ENCODE measurements at places on chromosomes 2 and 18. TPM values are rescaled to one million over a fixed set of nuclear protein-coding genes. Genes with fewer than 3 reads are reported as not detected.

DNA sequence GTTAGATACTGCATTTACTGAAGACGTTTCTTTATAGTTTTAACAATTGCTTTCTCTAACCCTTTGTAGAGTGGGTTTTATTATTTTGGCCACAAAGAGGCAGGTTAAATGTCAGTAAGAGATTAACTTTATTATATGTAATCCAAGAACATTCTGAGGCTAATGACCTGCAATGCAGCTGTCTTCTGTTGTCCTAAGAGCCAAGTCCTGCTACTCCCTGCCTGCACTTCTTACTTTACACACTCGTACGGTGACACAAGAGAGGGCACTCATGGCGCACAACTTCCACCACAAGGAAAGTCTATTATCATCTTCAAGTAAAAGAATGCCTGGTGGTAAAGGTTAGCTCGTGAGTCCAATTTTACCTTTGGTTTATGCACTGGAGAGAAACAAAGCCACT is 471.0 kb upstream of the HNMT start:
- no peak overlapping the region for H3K27ac ChIP-seq
- DNase-seq = no peak
- no peaks in the 10 kb centered on the region for H3K27me3 ChIP-seq
- H3K4me3 ChIP-seq = no peak overlapping the region

DNA sequence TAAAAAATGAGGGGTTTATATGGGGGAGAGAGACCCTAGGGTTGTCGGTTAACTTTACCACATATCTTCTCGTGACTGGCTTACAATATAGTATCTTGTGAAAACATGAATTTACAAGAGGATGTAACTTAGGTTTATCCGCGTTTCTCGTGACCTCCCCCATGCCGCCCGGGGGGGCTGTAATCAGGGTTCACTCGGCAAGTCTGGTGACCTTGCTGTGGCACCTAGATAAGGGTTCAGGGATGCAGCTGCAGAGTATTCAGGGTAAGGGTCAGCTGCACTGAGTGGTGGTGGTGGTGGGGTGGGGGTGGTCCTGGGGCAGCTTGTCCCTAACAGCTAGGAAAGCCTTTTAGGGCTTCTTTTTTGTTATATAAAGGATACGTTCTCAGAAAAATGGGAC is 112.3 kb downstream of the LYPD1 start:
- no peaks in the 10 kb centered on the region for H3K4me1 ChIP-seq
- no peak overlapping the region for H3K4me3 ChIP-seq
- H3K27me3 ChIP-seq = no peaks in the 10 kb centered on the region

- no peak for DNase-seq
- H3K27ac ChIP-seq = no peak overlapping the region
- no peaks in the 10 kb centered on the region for H3K4me1 ChIP-seq
- H3K27me3 ChIP-seq = no peaks in the 10 kb centered on the region
- no peak overlapping the region for H3K4me3 ChIP-seq
Measured at GRCh38 chr2:195768431-195768830, 111.4 kb downstream of the SLC39A10 start.

DNA sequence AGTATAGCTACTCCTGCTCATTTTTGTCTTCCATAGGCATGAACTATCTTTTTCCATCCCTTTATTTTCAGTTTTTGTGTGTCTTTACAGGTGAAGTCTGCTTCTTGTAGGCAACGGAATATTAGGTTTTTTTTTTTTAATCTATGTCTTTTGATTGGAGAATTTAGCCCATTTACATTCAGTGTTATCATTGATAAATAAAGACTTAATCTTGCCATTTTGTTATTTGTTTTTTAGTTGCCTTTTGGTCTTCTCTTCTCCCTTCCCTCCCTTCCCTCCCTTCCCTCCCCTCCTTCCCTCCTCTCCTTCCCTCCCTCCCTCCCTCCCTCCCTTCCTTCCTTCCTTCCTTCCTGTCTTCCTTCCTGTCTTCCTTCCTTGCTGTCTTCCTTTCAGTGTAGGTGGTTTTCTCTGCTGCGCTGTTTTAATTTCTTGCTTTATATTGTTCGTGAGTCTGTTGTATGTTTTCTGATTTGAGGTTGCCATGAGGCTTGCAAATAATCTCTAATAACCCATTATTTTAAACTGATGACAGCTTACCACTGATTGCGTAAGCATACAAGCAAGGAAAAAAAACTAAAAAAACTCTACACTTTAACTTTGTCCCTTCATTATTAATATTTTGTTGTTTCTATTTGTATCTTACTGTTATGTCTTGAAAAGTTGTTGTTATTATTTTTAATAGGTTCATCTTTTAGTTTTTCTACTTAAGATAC is 353.8 kb downstream of the PARD3B start:
- H3K36me3 ChIP-seq = no peaks in the 10 kb centered on the region
- no peaks in the 10 kb centered on the region for H3K4me1 ChIP-seq
- no peak overlapping the region for H3K4me3 ChIP-seq
- no peak for DNase-seq

- no peaks in the 10 kb centered on the region for H3K36me3 ChIP-seq
- no peaks in the 10 kb centered on the region for H3K27me3 ChIP-seq
- H3K4me1 ChIP-seq = peaks cover 50% of the 10 kb centered on the region
- peak overlapping the region; percentile 61 for H3K27ac ChIP-seq
Measured at GRCh38 chr2:8539743-8540551, 141.9 kb upstream of the ID2 start.

GRCh38 chr2:239246723-239247122 is 154.1 kb downstream of the HDAC4 start:
- DNase-seq = no peak
- H3K27me3 ChIP-seq = no peaks in the 10 kb centered on the region
- H3K27ac ChIP-seq = peak overlapping the region; percentile 57
- H3K36me3 ChIP-seq = no peaks in the 10 kb centered on the region

DNA sequence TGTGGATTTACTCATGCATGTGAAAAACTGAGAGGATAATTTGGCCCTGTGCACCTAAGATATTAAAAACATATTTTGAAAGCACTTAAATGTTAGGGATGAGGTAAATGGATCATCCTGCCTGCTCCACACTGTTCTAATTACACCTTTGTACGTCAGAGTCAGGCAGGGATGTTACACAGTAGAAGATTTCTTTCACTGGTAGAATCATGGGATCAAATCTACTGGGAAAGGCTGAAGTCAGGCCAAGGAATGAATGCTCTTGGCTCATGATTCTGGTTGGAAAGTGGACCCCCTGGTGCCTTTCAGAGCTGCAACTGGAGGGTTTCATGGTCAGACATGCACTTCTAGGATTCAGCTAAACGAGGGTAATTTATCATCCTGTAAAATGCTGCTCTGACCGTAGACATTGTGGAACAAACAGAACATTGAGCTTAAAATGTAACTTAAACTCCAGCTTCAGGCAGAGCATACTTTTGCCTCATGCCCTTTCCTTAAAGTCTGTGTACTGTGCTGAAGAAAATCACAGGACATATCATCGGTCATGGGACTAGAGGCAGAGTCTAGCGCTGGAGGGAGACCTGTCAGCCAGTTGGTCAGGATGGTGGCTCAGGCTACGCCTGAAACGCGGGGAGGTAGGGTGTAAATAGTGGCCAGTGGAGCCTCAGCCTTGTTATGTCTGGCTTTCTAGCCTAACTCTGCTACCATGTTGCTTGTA is 4.9 kb downstream of the KCNE4 start:
- H3K4me3 ChIP-seq = no peak overlapping the region
- no peaks in the 10 kb centered on the region for H3K4me1 ChIP-seq
- DNase-seq = peak; percentile 60

- no peaks in the 10 kb centered on the region for H3K36me3 ChIP-seq
- no peak overlapping the region for H3K4me3 ChIP-seq
- no peak overlapping the region for H3K27ac ChIP-seq
- peak; percentile 54 for DNase-seq
- H3K27me3 ChIP-seq = no peaks in the 10 kb centered on the region
Measured at GRCh38 chr2:184692141-184692734, 93.9 kb downstream of the ZNF804A start.

- no peak overlapping the region for H3K27ac ChIP-seq
- H3K4me3 ChIP-seq = no peak overlapping the region
- no peak for DNase-seq
- H3K4me1 ChIP-seq = no peaks in the 10 kb centered on the region
- no peaks in the 10 kb centered on the region for H3K27me3 ChIP-seq
Measured at GRCh38 chr18:68316636-68317035, 398.3 kb downstream of the TMX3 start.

DNA sequence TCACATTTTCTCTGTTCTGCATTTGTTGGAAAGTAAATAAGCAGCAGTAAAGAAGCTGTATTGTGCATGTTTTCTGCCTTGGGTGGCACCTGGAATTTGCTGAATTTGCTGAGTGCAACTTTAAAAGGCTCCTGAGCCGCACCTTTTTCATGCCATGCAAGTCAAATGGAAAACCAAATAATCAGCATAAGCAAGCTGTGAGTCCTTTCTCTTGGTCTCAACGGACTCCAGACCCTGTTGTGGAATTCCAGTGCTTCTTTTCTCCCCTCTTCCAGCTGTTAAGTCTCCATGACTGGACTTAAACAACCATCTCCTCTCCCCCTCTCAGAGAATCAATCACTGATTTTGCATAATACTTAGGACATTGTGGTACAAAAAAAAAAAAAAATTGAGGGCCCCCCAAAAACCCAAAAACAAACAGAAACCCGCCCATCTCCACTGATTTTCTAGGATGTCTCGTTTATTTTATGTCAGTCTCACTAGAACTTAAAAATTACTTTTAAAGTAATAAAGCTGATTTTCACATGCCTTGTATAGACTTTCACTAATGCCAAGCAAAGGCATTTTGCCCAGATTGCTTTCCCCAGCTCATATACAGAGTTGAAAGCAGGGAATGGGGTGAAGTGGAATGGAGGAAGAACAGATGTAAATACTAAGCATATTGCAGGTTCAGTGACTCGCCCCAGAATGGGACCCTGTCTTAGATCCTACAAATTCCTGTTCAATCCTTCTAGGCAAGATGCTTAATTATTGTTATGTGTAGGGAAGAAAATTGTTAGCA is 5.1 kb upstream of the CETN1 start:
- no peaks in the 10 kb centered on the region for H3K36me3 ChIP-seq
- H3K4me1 ChIP-seq = peaks cover 11% of the 10 kb centered on the region
- no peak overlapping the region for H3K4me3 ChIP-seq
- peak; percentile 49 for DNase-seq
- no peak overlapping the region for H3K27ac ChIP-seq
- H3K27me3 ChIP-seq = no peaks in the 10 kb centered on the region

DNA sequence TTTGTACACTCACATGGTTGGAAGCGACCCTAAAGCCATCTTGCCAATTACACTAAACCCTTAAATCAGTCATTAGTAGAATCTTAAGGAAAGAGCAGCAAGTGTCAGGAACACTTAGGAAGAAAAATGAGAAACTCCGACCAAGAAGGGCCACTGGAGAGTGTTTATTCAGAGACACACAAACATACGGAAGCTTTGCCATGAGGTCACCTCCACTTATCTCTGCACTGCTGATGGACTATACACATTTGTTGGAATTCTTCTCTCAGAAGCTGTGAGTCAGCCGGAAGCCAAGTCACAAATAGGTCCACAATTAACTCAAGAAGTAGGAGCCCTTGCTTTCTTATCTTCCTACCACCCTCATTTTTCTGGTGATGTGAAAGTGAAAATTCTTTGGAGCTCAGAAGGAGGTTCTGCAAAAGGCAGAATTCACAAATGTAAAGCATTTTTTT is 21.6 kb downstream of the BMP10 start:
- H3K4me3 ChIP-seq = no peak overlapping the region
- no peaks in the 10 kb centered on the region for H3K4me1 ChIP-seq
- no peaks in the 10 kb centered on the region for H3K27me3 ChIP-seq

DNA sequence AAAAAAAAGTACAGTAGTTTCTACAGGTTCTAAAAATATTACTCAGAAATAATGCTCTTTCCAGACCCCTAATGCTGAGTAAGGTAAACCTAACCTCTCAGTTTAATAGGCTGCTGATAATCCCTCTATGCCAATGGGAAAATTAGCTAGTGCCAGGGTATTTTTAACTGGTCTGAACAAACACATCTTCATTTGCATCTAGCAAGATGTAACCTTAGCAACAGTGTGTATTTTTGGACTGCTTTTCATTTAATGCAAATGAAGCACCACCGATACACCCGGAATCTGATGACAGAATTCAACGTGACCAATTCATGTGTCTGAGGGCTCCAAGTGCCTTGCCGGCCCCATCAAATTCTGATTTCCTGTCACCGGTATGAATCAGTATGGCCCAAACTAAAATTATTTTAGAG is 47.4 kb upstream of the CYRIA start:
- peaks cover 8% of the 10 kb centered on the region for H3K4me1 ChIP-seq
- H3K4me3 ChIP-seq = no peak overlapping the region
- no peaks in the 10 kb centered on the region for H3K27me3 ChIP-seq
- no peaks in the 10 kb centered on the region for H3K36me3 ChIP-seq

DNA sequence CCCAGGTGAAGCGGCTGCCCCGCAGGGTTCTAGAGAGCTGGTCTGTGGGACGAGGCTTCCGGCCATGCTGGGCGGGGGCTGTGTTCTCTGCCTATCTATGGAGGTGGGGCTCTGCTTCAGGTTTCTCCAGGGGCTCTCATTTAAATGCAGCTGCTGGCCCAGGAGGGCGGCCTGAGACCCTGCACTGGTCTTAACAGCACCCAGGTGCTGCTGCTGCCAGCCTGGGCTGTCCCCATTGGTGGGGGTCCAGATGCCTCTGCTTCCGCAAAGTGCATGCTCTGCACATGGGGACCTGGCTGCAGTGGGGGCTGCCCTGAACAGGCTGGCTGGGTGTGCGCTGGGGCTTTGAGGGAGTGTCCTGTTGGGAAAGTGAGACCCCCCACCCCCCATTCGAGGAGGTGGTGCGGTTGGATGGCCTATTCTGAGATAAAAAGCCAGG is 29.7 kb upstream of the ALLC start:
- H3K27ac ChIP-seq = no peak overlapping the region
- peak; percentile 16 for DNase-seq
- no peak overlapping the region for H3K4me3 ChIP-seq
- H3K36me3 ChIP-seq = no peaks in the 10 kb centered on the region
- no peaks in the 10 kb centered on the region for H3K27me3 ChIP-seq

GRCh38 chr2:71275939-71276310 is 49.0 kb upstream of the PAIP2B start:
- H3K27me3 ChIP-seq = peaks cover 58% of the 10 kb centered on the region
- no peak overlapping the region for H3K27ac ChIP-seq

GRCh38 chr2:30677231-30677630 is 130.0 kb downstream of the CAPN13 start:
- no peak overlapping the region for H3K27ac ChIP-seq
- no peaks in the 10 kb centered on the region for H3K36me3 ChIP-seq
- no peak overlapping the region for H3K4me3 ChIP-seq
- DNase-seq = no peak

The TXNDC2 gene
- total RNA-seq = 0.18 TPM

The KLF11 gene
- 21.6 TPM for total RNA-seq

The CSRNP3 gene
- 9.9 TPM for total RNA-seq

The SLC4A5 gene
- total RNA-seq = 4.8 TPM

The MLPH gene
- total RNA-seq = 561 TPM

The DSG1 gene
- not detected for total RNA-seq

The NT5C1B gene
- total RNA-seq = not detected

The MROH2A gene
- not detected for total RNA-seq

The CAVIN2 gene
- total RNA-seq = 5.8 TPM

The LINC00305 gene
- not detected for total RNA-seq

The IL36RN gene
- not detected for total RNA-seq

The TOGARAM2 gene
- 0.43 TPM for total RNA-seq

The SERPINB11 gene
- total RNA-seq = not detected

The ST8SIA3 gene
- not detected for total RNA-seq

The FN1 gene
- total RNA-seq = 257 TPM

Data from stomach (tissue), 19 donors.